Muscle of leg (tissue), 16 donors: ENCODE measurements at places on chromosomes 12 and 14. TPM values are rescaled to one million over a fixed set of nuclear protein-coding genes. Genes with fewer than 3 reads are reported as not detected.

The HOXC6 gene
- total RNA-seq: 4.1 TPM

The TEX52 gene
- total RNA-seq: not detected

The SMOC1 gene
- total RNA-seq: 2.1 TPM

The KLRG1 gene
- 2.7 TPM for total RNA-seq

The HOXC4 gene
- 10.1 TPM for total RNA-seq

The IL26 gene
- total RNA-seq: not detected

The P2RX2 gene
- not detected for total RNA-seq

The OR6C74 gene
- not detected for total RNA-seq

The PPM1A gene
- 31.8 TPM for total RNA-seq

The PTPN11 gene
- total RNA-seq: 45.6 TPM

The CLEC9A gene
- 0.18 TPM for total RNA-seq

The GZMB gene
- 0.22 TPM for total RNA-seq
